Muscle of arm (tissue), 14 donors: ENCODE measurements at places on chromosomes 2 and 18.

- no peak for DNase-seq
Observed at GRCh38 chr2:159855143-159855542, 57.1 kb upstream of the CD302 start.

- DNase-seq = no peak
Observed at GRCh38 chr18:46439037-46439436, 218.0 kb downstream of the LOXHD1 start.

- no peak for DNase-seq
Observed at GRCh38 chr2:177537213-177537612, 144.6 kb downstream of the AGPS start.

DNA sequence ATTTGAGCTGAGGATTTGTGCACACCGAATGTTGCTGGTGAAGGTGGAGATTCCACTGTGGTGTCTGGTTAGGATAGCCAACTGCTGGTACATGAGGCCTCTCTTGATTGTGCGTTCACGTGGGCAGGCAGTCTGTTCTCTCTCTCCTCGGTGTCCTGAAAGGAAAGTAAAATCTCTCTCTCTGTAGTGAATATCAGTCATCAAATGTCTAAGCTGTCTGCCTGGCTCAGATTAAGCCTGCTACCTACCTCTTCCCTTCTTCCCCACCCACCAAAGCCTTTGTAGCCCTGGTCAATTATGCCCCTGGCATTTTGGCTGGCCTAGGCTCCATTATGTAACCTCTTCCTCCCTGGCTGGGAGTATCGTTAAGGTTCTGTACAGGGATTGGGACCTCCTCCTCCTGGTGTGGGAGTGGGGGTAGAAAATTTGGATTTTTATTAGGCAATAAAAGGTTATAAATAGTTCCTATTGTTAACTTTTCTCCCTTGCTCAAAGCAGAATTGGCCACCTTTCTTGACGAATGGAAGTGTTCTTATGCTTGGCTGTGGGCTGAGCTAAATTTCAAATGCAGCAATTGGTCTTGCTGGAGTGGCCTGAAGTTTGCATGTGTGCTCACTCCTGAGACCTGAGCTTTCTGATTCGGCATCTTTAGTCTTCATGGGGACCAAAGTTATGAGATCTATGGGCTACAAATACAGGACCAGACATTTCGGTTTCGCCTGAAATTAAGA is 148.8 kb downstream of the WDSUB1 start:
- no peak for DNase-seq

GRCh38 chr2:24973812-24974211 is 2.1 kb upstream of the DNAJC27 start:
- no peak for DNase-seq

DNA sequence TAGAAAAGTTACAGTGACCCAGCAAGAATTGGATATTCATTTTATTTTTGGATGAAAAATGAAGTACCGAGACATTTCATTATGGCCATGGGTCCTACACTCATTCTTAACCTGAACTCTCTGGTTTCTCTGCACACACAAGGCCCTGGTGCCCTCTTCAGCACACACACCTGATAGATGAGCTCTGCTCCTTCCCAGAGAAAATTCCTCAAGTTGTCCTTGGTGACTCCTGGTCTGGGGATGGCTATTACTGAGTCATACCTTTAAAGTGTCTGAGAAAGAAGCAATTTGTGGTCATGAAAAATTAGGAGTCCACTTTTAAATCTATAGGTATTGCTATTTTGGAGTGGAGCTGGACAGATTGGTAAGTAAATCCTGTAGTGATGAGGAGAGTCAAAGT is 311.5 kb downstream of the CDH2 start:
- no peak for DNase-seq

DNA sequence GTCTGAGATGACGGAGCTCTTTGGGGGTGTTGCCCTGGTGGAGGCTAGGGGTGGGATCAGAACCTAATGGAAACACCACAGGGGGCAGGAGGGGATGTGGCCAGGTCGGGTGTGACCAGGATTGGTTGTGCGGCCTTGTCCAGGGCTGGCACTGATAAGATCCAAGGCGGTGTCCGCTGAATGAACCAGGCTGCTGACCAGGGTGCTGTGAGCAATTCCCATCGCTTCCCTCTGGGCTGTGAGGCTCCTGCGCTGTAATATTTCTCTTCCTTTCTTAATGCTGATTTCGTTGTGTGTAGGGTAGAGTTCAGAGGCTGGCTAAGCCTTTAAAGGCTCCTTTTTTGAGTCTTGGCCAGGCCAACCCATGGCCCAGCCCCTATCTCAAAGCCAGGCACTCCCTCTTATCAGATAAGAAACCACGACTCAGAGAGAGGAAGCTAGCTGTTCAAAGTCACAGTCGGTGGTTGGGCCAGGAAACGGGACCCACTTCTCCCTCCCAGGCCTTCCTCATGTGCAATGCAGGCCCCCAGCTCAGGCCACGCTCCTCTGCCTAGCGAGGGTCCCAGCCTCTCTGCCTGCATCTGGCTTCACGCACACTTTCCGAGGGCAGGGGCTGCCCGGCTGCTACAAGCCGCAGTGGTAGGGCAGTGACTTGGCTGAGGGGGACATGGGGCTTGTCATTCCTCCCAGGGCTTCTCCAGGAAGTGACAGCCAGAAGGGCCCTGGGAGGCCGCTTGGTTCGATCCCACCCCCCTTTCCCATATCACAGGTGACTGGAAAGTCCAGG is 26.0 kb upstream of the FOSL2 start:
- DNase-seq = no peak

GRCh38 chr18:55485666-55486065 is 102.3 kb downstream of the TCF4 start:
- no peak for DNase-seq

DNA sequence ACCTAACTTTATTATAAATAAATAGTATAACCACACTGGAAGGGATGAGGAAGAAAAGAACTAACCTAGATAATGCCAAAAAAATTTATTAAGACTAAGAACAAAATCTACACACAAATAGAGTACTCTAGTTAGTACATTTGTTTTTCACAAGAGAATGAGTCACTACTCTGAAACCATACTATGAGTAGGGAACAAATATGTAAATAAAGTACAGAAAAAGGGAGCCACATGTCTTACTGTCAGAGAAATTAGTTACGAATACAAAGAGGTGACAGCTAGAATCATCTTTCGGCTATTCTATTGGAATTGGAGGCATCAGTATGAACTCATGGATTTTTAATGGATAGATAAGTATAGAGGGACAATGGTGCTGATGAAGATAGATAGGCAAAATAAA is 150.5 kb downstream of the COPS8 start:
- DNase-seq = no peak

DNA sequence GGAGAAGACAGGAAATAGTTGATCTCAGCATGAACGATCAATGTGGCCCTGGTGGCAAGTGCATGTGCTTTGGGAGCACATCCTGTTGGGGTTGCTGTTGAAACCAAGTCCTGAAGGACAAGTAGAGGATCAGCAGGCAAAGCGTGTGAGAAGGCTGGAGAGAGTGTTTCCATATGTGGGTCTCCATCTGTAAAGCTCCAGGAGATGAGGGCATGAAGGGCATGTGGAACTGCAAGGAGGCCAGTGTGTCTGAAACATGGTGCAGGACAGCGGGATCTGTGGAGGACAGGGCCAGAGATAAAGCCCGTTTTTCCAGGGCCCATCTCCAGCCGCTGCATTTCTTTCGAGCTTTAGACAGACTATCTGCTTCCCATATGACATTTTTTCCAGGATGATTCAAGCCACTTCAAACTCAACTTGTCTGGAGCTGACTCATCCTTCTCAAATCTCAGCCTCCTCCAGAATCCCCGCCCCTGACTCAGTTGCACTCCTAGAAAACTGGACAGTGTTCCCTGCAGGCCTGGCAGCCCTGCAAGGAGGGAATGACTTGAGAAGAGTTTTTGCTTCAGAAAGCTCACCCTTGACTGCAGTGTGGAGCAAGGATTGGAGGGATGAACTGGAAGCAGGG is 226.1 kb downstream of the VAPA start:
- DNase-seq = no peak

- no peak for DNase-seq
Observed at GRCh38 chr2:9441556-9441955, 18.1 kb downstream of the CPSF3 start.

DNA sequence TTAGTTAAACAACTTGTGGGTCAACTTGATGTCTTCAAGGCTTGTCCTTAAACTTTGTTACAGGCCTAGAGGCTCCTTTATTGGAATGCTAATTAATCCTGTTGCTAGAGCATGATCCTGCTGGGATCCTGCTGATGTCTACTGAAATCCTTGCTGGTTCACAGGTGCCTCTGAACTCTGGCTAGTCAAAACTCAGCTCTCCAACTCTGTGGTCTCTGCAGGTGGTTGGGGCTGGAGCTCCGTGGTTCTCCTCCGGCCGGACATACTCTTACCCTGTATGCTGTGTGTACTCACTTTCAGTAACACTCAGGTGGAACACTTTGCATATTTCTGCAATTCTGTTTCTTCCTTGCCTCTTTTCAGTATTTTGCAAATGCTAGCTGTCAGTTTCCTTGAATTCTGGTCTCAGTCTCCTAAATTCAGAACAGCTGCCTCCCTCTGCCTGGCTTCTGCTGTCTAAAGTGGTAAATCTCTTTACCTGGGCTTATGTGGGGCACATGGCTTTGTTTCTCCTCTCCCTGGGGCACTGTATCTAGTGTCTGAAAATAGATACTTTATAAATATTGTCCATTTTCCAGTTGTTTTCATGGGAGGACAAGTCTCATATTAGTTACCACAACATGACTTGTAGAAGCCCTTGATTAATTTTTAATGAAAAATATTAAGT is 113.0 kb downstream of the ATP9B start:
- no peak for DNase-seq

DNA sequence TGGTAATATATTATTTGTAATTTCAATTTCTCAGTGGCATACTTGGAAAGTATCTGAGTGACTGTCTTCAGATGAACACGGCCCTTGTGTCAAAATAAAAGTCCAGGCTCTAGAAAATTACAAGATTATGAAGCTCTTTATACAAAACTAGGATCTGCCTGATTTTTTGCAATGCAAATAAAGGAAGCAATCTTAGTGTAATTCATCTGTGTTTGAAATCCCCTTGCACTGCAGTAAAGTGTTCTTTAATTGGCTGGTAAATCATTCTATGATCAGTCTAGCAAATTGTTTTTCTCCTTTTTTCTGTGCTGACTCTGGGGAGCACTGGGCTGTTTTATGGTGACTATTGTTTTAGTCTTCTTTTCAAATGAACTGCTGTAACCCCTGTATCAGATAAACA is 1039.0 kb downstream of the SOCS6 start:
- no peak for DNase-seq
